T follicular helper cell (primary cell): ENCODE measurements at places on chromosomes 4 and X.

DNA sequence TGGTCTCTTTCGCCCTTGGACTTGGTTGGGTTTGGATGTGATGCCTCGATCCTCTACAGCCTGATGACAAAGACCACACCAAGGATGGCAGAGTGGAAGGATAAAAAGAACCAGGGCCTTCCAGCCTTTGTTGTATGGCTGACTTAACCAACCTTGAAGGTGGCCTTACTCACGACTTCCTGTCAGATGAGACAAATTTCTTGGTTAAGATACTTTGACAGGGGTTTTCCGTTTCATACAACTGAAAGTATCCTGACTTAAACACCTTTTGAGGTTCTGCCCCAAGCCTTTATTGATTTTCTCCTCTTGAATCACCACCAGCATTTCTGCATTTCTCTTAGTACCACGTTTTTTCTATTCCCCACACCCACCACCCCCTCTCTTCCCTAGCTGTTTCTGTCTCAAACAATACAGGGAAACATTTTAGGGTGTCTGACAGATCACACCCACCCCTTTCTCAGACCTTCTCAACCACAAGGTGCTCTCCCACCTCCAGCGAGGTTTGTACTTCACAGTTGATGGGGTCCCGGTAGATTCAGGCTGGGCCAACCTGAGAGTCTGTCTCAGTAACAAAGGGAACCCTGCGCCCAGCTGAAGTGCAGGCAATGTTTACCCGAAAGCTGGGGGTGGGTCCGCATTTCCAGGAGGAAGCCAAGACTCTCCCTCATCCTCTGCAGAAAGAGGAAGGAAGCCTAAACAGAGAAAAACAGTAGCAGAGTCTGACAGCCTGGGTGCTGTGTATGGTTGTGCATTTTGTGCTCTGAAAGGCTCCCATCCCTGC is 5.0 kb upstream of the TSPAN5 start:
- peak; percentile 28 for DNase-seq

GRCh38 chrX:154804261-154804956 is 876 bp downstream of the MPP1 start:
- DNase-seq, result no peak

DNA sequence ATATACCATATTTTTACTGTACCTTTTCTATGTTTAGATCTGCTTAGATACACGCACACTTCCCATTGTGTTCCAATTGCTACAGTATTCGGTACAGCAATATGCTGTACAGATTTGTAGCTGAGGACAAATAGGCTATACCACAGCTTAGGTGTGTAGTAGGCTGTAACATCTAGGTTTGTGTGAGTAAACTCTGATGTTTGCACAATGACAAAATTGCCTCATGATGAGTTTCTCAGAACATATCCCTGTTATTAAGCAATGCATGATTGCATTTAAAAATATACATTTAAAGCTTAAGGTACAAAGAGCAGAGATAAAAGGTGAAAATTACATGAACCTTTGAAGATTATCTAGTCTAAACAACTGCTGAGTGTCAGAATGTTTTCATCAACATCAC is 181.7 kb downstream of the ADGRA3 start:
- no peak for DNase-seq

DNA sequence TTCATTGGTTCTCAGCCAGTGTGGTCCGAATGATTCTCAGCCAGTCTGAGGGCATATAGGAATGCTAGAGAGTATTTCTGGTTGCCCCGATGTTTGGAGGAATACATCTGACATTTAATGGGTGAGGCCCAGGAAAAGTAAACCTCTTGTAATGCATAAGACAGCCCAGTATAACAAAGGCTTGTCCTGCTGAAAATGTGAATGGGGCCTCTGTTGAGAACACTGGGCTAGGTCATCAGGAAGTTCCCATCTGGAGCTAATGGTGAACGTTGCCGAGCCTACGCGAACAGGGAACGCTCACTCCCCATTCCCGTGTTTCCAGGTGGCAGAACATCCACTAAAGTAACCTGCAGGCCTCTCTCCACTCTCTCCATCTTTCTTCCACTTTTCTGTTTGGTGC is 132.0 kb upstream of the CLNK start:
- DNase-seq, result no peak

GRCh38 chr4:60128888-60129287 is 1071.2 kb upstream of the ADGRL3 start:
- DNase-seq, result no peak

GRCh38 chrX:6718766-6719165 is 183.8 kb upstream of the VCX3A start:
- no peak for DNase-seq

DNA sequence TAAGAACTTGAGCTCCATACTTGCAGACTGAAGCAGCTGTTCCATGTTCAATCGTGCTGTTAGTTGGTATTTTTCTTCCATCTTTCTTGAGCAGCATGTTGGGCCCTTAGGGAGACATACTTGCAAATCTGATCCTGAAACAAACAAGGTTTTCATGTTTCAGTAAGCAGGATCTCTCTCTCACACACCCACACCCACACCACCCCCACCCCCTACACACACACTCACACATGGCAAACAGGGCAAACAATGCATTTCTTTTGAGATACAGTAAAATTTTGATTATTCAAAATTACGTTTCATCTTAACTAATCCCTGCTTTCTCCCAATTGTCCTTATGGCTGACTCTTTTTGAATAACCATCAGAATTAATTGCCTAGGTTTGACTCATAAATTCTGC is 32.3 kb downstream of the GPC3 start:
- DNase-seq, result no peak

DNA sequence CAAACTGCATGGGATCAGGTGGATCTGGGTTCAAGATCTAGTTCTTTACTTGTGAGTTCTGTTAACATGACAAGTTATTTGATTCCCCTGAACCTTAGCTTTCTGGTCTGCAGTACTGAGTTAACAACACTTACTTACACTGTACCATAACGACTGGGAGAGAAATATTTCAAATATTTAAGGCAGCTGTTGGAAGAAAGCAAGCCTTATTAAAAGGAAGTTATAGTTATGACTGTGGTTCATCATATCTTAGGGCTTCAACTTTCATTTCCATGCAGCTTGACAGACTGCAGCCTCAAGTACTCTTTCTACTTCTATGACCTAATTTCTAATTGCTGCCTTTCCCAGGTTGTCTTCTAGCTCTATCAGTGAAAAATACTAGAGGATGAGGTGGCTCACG is 40.0 kb upstream of the PDGFRA start:
- no peak for DNase-seq

DNA sequence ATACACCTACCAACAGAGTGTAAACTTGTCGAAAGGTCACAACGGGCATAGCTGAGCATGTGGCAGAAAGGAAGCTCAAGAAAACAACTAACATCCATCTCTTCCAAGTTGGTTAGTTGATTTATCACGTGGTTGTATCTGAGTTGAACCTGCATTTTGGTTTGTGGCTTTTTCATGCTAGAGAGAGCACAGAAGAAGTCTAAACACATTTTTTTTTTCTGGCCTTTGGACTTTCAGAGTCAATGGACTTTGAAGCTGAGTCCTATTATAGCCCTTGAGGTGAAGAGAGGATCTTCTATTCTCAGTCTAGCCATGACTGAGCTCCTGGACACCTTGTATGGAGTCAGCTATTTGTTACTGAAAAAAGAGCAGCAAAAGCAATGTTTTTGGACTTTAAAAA is 150.6 kb upstream of the TRPC5 start:
- no peak for DNase-seq

GRCh38 chrX:39534949-39535348 is 562.8 kb downstream of the BCOR start:
- no peak for DNase-seq
